ENCODE measurements at places on chromosomes 1 and 21. TPM values are rescaled to one million over a fixed set of nuclear protein-coding genes. Genes with fewer than 3 reads are reported as not detected.

The BMP8A gene
- 5.4 TPM for total RNA-seq

The MFAP2 gene
- 6.3 TPM for total RNA-seq

The LCE1E gene
- not detected for total RNA-seq

The SPOCD1 gene
- total RNA-seq: 21.6 TPM

GRCh38 chr1:117120774-117121588 lies 568 bp downstream of the TRIM45 start:
- DNase-seq: no peak

DNA sequence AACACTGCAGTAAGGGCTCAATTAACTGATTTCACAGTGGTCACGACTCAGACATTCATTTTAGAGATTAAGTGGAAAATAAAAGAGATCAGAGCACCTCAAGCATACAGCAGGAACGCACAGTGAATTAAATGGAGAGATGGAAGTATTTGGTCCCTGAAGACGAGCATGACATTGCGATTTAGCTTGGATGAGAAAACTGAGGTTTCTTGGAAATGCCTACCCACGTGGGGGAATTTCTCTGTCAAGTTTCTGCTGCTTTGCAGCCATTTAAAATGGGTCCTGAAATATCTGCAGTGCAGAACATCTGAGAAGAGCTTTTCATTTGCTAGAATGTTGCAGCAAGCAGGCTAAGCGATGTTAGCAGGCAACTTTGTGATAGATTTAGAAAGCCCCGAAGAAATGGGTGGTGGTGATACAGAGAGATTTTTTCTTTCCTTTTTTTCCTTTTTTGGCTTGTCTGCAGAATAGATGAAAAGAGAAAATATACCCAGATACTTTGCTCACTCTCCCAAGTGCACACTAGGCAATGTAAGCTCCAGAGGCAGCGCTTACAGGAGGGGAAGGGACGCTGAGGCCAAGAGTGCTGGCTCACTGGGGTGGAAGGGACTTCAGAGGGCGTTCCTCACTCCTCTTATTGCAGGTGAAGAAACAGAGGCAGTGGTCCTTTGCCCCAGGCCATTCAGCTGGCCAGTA lies 258.0 kb downstream of the KCNJ6 start:
- no peak for DNase-seq

DNA sequence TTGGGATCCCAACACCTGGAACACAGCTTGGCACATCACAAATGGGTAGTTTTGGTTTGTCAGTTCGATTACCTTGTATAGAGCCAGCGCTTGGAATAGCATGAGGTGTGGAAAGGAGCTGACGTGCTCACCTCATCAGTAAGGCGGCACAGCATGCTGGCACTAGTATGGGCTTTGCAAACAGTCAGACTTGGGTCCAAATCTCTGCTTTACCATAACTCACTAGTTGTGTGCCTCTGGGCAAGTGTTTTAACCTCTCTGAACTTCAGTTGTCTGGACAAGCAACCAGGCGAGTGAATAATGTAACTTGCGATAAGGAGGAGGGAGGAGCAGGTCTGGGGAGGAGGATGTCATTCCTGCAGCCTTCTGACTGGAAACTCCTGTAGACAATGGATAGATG lies 26.3 kb upstream of the NEK2 start:
- no peak for DNase-seq

- DNase-seq: no peak
Observed at GRCh38 chr21:45538381-45539045, 3.7 kb downstream of the SLC19A1 start.

Measured in prostate gland (tissue), 2 donors.